ENCODE measurements at places on chromosomes 13 and 19.

DNA sequence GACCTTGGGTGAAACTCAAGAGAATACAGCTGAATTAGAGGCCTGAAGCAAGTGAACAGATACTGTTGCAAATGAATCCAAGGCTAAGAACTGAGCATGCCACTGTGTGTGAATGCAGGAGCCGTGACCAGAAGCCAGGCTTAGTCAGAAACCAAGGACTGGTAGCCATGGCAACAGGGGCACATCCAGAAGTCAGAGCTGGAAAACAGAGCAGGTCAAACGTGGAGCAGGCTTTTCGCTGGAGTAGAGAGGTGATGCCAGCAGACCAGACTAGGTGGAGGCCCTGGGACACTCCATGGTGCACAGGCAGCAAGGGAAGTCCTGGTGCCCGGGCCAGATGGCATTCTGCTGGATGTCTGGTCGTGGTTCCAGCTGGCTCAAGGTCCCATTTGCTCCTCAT lies 564.1 kb downstream of the PCDH9 start:
- no peak for DNase-seq

- no peak for DNase-seq
These were observed 4.2 kb downstream of the TUBGCP3 start for GRCh38 chr13:112583592-112584277.

DNA sequence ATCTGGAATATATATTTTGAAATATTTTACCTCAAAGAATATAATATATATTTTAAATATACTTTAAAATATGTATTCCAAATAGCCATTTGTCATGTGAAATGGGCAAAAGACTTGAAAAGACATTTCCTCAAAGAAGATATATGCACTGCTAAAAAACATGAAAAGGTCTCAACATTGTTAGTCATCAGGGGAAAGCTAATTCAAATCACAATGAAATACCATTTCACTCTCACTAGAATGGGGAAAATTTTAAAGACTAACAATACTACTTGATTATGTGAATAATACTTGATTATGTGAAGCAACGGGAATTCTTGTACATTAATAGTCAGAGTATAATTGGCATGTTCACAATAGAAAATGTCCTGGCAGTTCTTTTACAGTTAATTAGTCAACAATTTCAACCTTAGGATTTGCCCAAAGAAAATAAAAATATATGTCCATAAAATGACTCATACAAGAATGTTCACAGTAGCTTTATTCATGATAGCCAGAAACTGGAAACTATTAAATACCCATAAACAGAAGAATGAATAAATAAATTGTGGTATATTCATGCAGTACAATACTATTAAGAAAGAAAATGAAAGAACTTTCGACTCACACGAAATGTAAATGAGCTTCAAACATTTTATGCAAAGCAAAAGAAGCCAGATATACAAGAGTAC lies 6.8 kb upstream of the KBTBD6 start:
- DNase-seq, result no peak

GRCh38 chr19:30719999-30720345 lies 347.8 kb downstream of the ZNF536 start:
- DNase-seq, result no peak

Measured in activated T-cell treated with anti-CD3 and anti-CD28 coated beads for 4 hours (primary cell).